ENCODE measurements at places on chromosomes 2 and 18. TPM values are rescaled to one million over a fixed set of nuclear protein-coding genes. Genes with fewer than 3 reads are reported as not detected.
A peak's percentile ranks its signal among the peaks of the same experiment; 100 is the strongest.

The SH3RF3 gene
- 0.34 TPM for total RNA-seq

The HOXD3 gene
- not detected for total RNA-seq

The GCG gene
- total RNA-seq = not detected

DNA sequence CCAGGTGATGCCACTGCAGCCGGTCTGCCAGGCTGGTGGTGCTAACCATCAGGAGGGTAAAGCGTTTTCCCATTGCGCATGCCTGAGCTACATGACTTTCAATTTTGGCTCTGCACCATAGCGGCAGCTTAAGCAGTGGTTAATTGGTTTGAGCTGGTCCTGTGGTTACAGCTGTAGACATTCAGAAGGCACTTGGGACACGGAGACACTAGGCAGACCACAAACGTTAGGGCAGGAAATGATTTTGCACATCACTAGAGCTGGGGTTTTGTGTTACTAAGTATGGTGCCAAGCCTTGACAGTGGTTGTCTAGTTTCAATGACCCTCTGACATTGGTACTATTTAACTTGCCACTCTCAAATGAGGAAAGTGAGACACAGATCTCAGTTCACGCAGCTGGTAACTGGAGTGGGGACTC is 28.9 kb upstream of the CNOT11 start:
- peak overlapping the region; percentile 46 for H3K27ac ChIP-seq
- no peaks in the 10 kb centered on the region for H3K36me3 ChIP-seq
- DNase-seq = peak; percentile 69
- H3K27me3 ChIP-seq = no peaks in the 10 kb centered on the region

The HOXD8 gene
- total RNA-seq = not detected

GRCh38 chr2:143426296-143426695 is 297.1 kb downstream of the ARHGAP15 start:
- peaks cover 5% of the 10 kb centered on the region for H3K36me3 ChIP-seq
- DNase-seq = no peak
- H3K27me3 ChIP-seq = no peaks in the 10 kb centered on the region
- no peak overlapping the region for H3K4me3 ChIP-seq

The LYG2 gene
- total RNA-seq = not detected

GRCh38 chr18:23133860-23134779 is 1.2 kb upstream of the CABLES1 start:
- peaks cover 2% of the 10 kb centered on the region for H3K36me3 ChIP-seq
- H3K27ac ChIP-seq = no peak overlapping the region
- peak; percentile 54 for DNase-seq
- peaks cover 14% of the 10 kb centered on the region for H3K4me1 ChIP-seq
- H3K4me3 ChIP-seq = peak overlapping the region; percentile 64

The PLGLB2 gene
- total RNA-seq = 0.29 TPM

DNA sequence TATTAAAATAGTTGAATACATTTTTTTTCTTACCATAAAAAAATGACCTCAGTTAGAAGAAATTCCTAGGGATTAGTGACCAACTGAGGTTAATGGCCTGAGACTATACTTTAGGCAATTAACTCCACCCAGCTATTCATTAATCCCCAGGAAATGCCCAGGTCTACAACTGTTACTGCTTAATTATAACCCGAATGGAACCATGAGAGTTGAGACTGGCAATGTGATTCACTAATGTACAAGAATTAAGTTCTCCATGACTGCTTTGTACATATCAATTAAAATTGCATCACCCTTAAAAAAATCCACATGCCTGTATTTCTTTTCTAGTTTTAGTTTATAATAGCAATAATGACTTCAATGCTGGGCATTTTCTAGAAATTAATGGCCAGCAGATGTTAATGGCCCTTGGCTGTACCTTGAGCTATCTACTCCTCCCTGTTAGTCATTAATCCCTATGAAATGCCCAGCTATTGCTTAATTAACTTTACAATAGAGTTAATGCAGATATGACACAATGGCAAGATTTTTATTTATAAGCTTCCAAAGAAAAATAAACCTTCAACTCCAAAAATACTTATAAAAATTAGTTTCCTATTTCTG is 44.1 kb downstream of the ERBB4 start:
- no peak overlapping the region for H3K27ac ChIP-seq
- H3K36me3 ChIP-seq = no peaks in the 10 kb centered on the region
- H3K27me3 ChIP-seq = no peaks in the 10 kb centered on the region
- no peak overlapping the region for H3K4me3 ChIP-seq
- no peaks in the 10 kb centered on the region for H3K4me1 ChIP-seq
- DNase-seq = no peak

The LRRC30 gene
- not detected for total RNA-seq

DNA sequence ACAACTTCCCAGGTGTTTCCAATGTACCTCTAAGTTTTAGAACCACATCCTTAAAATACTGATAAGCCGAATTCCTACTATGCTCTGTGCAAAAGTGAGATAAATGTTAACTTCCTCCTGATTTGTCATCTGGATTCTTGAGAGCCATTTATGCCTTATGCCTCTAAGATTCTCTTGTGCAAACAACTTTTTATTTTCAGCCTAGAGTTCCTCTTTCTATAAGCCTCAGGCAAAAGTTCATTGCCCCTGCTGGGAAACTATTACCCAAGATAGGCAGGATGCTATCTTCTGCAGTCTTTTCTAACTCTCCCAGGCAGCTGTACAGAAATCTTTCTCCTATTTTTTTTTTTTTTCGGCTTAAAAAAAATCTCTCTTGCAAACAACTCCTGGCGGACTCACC is 216.1 kb downstream of the KCNJ3 start:
- no peaks in the 10 kb centered on the region for H3K36me3 ChIP-seq
- no peak overlapping the region for H3K27ac ChIP-seq
- no peaks in the 10 kb centered on the region for H3K27me3 ChIP-seq

GRCh38 chr2:20065885-20066602 is 14.6 kb upstream of the LAPTM4A start:
- H3K36me3 ChIP-seq = no peaks in the 10 kb centered on the region
- H3K27ac ChIP-seq = no peak overlapping the region
- DNase-seq = peak; percentile 27
- H3K4me1 ChIP-seq = no peaks in the 10 kb centered on the region
- no peak overlapping the region for H3K4me3 ChIP-seq
